Memory B cell (primary cell): ENCODE measurements at places on chromosomes 16 and 17.

GRCh38 chr17:4607261-4607741 is 23.0 kb downstream of the SMTNL2 start:
- DNase-seq = no peak

- no peak for DNase-seq
These were observed 53.9 kb upstream of the CHMP6 start for GRCh38 chr17:80937462-80938381.

DNA sequence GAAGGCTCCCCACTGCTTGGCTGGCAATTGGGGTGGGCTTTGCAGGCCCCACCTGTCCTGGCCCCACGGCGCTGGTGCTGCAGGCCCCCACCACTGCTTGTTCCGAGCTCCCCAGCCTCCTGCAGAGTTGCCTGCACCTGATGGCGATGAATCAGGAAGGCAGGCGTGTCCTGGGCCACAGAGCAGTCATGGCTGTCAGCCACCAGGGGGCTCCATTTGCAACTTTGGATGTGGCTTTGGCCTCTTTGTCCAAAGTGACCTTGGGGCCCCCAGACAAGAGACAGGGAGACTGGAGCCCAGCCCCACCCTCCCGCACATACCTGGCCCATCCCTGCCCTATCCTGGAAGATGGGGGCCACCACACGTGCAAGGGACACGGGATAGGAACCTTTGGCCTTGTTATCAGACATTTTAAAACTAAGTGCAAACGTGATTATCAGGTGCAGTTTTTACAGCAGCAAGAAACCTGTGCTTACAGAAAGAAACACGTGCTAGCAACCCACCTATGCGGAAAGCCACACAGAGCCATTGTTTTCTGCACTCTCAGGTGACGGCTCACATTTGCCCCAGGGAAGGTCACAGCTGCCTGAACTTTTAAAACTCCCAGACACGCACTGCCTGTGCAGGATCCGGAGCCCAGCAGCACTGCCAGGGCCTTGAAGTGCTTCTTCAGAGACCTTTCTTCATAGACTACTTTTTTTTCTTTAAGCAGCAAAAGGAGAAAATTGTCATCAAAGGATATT is at the start of gene DNASE1:
Gene DNASE1, plus strand, starts transcription at position 443 of the 743 bp plus-strand sequence. CDS start 683 bp downstream, outside the sequence.
- peak; percentile 60 for DNase-seq

DNA sequence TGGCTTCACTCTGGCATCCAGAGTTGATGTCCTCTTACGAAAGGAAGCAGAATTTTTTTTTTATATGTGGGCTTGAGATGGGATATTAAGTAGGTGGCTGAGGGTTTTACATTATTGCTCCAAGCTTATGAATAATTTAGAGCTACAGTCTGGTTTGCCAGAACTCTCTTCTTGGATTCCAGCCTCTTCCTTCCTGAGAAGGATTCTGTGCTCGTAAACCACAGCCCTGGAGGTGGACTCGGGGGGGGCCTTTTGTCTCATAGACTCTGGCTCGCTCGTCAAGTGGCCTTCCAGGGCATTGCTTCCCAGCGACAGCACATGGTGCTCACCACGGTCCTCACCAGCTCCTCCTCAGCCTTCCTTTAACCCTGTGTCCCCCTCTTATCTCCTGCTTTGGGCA is 43.2 kb downstream of the TMEM11 start:
- no peak for DNase-seq

GRCh38 chr16:54649876-54650275 is 280.8 kb upstream of the IRX5 start:
- DNase-seq = no peak

DNA sequence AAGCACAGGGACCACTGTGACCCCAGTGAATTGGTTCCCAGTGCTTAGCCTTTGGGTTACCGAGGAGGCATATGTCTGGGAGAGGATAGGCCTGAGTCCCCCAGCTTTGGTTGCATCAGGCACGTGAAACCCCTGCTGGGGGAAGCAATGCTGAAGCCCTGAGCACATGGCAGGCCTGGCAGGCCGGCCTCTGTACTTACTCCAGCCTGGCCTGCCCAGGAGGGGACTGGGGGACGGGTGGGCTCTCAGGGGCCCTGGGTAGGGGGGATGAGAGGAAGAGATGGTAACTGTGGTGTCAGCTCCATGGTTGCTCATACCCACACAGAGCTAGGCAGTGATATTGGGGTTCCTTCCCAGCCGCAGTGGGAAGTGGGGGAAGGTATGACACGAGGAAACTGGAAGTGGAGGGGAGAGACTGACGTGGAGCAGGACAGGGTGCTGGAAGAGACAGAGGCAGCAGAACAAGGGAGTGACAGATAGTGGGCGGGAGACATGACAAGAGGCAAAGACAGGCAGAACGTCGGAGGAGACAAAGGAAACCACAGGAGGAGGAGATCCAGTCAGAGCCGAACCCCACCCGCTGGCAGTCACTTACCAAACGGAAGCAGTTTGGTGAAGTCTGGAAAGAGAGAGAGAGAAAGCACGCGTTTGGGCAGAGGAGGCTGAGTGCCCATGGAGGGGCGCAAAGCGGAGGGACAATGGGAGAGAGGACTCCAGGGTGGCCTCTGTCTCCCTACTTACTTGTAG is 9.1 kb downstream of the TMEM208 start:
- DNase-seq = no peak

- DNase-seq = no peak
These were observed 258.3 kb downstream of the FOXL1 start for GRCh38 chr16:86836503-86837129.

GRCh38 chr17:70017941-70018340 is 57.1 kb upstream of the KCNJ16 start:
- no peak for DNase-seq

GRCh38 chr17:21152731-21153130 is 26.0 kb downstream of the DHRS7B start:
- no peak for DNase-seq

GRCh38 chr16:83220066-83220465 is 587.7 kb upstream of the HSBP1 start:
- DNase-seq = no peak

- DNase-seq = no peak
These were observed 16.5 kb upstream of the EEF2K start for GRCh38 chr16:22189473-22190080.

DNA sequence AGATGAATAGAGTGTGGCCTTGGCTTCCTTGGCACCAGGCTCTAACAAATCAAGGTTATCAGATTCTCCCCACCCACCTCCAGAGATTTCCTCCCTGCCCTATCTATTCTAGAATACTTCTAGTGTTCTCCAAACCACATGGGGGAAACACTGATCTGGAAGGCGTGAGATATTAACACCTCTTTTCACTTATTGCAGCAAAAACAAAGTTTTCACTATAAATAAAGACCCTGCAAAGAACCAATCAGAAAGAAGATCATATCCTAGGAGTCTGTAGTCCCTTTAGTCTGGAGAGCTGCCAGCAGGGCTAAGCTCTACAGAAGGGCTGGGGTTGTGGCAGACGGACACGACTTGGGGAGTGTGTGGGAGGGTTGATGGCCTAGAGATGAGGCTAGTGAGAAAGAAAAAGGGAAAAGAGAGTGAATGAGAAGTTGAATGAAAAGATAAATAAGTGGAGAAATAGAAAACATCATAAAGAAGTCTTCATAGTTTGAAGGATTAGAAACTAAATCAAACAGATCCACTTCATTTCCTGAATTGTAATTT is 8.6 kb upstream of the SKAP1 start:
- no peak for DNase-seq

GRCh38 chr16:62700426-62701294 is 664.4 kb upstream of the CDH8 start:
- DNase-seq = no peak

- DNase-seq = no peak
These were observed 33.1 kb upstream of the AKAP1 start for GRCh38 chr17:57051886-57052361.

- DNase-seq = no peak
These were observed 45.9 kb downstream of the MRTFB start for GRCh38 chr16:14117051-14117450.

- peak; percentile 21 for DNase-seq
These were observed 1.4 kb downstream of the YPEL2 start for GRCh38 chr17:59332749-59333377.

DNA sequence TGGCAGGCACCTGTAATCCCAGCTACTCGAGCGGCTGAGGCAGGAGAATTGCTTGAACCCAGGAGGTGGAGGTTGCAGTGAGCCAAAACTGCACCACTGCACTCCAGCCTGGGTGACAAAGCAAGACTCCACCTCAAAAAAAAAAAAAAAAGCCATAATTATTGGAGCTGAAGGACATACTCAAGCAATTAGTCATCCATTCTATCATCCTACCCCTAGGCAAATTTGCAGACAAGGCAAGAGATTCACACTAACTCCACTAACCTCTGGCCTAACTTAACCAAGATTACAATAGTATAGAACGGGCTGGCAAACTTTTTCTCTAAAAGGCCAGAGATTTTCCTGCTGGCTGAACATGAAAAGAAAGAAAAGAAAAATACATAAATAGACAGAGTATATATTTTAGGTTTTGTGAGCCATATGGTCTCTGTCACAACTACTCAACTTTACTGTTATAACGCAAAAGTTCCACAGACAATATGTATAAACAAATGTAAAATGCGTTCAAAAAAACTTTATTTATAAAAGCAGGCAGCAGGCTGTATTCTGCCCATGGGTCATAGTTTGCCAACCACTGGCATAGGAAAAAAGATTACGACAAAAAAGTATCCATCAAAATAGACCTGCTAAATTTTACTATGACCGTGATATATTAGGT is 29.7 kb downstream of the BRIP1 start:
- no peak for DNase-seq

- no peak for DNase-seq
These were observed 17.1 kb downstream of the C1QTNF1 start for GRCh38 chr17:79041041-79041570.

GRCh38 chr17:75672011-75672410 is 4.9 kb downstream of the SAP30BP start:
- DNase-seq = no peak

- no peak for DNase-seq
These were observed 106.3 kb upstream of the SIAH1 start for GRCh38 chr16:48491517-48491916.

GRCh38 chr16:4594433-4595410 is 20.0 kb downstream of the UBALD1 start:
- DNase-seq = no peak

DNA sequence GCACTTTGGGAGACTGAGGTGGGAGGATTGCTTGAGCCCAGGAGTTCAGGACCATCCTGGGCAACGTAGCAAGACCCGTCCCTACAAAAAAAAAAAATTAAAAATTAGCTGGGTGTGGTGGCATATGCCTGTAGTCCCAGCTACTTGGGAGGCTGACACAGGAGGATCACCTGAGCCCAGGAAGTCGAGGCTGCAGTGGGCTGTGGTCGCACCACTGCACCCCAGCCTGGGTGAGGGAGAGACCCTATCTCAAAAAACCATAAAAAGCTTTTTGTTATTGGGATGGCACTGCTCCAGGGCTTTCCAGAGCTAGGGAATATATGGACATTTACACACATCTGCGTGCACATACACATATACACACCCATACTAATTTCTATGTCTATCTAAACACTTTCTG is 8.1 kb upstream of the ARMC5 start:
- DNase-seq = no peak

GRCh38 chr16:20191566-20191965 is 117.9 kb upstream of the GPR139 start:
- no peak for DNase-seq

DNA sequence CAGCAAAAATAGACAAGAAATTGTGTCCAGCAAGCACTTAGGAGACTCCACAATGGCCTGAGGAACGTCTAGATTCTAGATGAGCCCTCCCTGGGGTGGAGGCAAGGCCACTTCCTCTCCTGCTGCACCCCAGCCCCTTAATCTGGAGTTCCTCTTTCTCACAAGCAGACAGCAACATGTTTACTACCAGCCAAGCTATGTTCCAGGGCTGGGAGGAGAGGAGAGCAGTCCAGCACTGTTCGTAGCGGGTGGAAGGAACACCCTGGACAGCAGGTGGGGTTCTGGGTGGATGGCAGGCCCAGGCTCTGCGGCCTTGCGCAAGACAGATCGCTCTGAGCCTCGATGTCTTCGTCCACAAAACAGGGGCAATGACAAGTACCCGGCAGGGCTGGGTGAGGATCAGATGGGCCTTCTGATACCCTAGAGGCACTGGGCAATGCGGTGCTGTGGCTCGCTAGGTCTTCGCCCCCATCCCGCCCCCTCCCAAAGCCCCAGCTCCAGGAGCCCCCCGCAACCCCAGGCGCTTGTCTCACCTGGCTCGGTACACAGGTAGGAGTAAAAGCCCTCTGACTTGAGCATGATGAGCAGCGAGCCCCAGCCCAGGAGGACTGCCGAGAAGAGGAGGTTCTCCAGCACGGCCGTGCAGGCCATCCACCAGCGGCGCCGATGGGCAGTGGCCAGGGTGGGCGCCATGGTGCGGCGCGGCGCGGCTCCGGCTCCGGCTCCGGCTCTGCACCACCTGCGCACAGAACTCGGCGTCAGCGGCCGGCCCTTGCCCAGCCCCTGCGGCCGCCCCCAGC is 1.3 kb downstream of the SLC43A2 start:
- no peak for DNase-seq

DNA sequence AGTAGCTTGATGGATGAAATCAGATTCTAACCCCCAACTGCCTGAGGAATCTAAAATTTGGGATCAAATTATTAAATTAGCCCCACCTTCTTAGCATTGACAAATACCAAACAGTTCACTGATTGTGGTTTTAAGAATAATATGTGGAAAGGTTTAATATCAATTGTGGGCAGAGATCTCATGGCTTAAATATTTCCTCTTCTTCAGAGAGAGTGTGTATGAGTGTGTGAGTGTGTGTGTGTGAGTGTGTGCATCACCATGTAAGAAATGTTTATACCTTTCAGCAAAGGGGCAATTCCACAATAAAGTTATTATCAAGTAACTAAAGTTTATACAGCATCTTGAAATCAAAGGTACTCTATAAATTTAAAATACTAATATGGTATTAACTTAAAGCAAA is 3.2 kb downstream of the SMURF2 start:
- DNase-seq = no peak

DNA sequence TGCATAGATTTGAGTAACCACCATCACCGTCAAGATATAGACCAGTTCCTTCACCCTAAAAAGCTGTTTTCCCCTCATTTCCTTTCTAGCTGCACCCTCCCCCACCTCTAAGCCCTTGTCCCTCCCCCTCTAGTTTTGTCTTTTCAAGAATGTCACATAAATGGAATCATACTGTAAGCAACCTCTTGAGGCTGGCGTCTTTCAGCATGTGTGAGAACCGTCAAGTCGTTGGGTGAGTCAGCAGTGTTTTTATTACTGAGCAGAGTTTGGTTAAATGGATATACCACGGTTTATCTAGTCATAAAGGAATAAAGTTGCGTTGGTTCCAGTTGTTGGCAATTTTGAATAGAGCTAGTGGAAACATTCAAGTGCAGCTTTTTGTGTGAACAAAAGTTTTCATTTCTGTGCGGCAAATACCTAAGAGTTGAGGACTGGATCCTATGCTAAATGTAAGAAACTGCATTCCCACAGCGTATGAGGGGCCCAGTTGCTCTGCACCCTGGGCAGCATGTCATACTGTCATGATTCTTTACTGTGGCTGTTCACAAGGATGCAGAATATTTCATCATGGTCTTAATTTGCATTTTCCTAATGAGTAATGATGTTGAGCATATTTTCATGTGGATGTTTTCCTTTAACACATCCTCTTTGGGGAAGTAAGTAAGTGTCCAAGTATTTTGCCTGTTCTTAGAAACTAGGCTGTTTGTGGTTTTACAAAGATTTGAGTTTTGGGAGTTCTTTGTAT is 264.3 kb downstream of the CPPED1 start:
- no peak for DNase-seq
